ENCODE measurements at places on chromosomes 3 and 15. TPM values are rescaled to one million over a fixed set of nuclear protein-coding genes. Genes with fewer than 3 reads are reported as not detected.

The EOMES gene
- not detected for total RNA-seq

The GLCE gene
- 9.9 TPM for total RNA-seq

The ERC2 gene
- total RNA-seq, result 2.0 TPM

The SLC7A14 gene
- 0.58 TPM for total RNA-seq

The SFMBT1 gene
- total RNA-seq, result 27.6 TPM

The KCNMB2 gene
- 0.17 TPM for total RNA-seq

The PARP3 gene
- total RNA-seq, result 26.6 TPM

The COLQ gene
- total RNA-seq, result 2.0 TPM

The GNAT1 gene
- total RNA-seq, result not detected

The SLC2A2 gene
- total RNA-seq, result not detected

Measured in esophagus muscularis mucosa (tissue), 4 donors.